ENCODE measurements at places on chromosomes 7 and 10.

DNA sequence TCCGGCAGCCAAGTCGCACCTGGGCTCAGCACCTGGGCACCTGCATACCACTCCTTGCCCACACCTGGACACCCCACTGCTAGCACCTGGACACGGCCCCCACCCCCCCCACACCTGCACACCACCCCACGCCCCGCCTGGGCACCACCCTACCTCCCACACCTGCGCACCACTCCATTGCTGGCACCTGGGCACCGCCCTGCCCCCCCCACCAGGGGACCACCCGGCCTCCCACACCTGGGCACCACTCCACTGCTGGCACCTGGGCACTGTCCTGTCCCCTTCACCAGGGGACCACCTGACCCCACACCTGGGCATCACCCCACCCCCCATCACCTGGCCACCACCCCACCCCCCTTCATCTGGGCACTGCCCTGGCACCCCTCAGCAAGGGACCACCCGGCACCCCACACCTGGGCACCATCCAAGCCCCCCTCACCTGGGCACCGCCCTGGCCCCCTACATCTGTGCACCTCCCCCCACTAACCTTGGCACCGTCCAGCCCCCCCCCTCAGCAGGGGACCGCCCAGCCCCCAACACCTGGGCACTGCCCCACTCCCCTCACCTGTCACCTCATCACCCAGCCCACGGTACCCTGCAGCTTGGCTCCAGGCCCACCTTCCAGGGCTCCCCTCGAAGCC, 33.8 kb upstream of the RNF32 start:
- no peak for DNase-seq

GRCh38 chr10:101745074-101745696, 30.7 kb downstream of the FGF8 start:
- DNase-seq = no peak

DNA sequence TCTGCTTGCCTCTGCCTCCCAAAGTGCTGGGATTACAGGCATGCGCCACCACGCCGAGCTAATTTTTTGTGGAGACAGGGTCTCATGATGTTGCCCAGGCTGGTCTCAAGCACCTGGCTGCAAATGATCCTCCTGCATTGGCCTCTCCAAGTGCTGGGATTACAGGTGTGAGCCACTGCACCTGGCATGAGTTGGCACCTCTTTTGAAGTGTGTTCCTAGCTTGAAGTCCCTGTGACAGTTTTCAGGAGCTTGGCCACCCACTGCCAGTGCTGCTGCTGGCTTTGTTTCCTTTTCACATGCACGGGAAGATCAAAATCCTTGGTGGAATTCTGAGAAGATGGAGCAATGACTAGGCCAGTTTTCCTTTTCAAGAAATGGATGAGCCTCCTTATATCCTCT, 126.3 kb downstream of the NRP1 start:
- no peak for DNase-seq

DNA sequence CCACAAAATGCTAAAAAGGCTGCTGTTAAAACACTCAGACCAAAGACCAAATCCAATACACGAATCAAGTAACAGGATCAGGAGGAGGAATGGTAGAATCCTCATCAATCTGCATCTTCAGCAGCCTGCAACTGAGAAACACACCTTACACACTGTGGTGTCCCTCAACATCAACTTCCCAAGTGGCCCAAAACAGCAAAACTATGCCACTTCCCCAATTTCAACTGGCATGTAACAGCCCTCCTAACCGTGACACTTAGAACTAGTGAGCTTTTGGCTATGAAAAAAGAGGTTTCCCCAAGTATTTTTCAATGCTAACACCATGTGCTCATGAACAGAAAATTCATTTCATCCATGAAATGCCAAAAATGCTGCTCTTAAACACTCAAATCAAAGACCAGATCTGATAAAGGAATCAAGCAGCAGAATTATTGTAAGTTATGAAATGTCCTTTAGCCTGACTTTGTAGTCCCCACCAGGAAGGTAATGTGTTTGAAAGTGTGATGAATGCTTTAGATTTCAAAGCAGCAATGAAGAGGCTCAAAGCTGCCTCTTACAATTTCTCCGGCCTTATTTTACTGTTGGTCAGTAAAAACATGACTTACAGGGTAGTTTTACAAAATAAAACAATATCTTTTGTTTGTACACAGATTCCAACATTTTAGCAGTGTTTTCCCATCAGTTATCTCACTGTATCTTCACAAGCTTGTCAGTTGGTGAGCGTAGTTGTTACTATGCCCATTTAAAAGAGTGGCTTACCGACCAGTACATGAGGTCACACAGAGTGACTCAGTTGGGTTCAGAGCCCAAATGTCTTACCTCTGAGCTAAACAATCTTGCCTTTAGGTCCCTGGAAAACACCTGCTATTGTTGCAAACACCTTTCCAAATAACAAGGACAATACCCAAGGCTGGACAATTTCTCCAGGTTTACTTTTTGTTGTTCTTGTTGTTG, 65.7 kb upstream of the ASAH2 start:
- no peak for DNase-seq

- no peak for DNase-seq
Measured at GRCh38 chr7:108190891-108191290, 60.7 kb upstream of the LAMB4 start.

DNA sequence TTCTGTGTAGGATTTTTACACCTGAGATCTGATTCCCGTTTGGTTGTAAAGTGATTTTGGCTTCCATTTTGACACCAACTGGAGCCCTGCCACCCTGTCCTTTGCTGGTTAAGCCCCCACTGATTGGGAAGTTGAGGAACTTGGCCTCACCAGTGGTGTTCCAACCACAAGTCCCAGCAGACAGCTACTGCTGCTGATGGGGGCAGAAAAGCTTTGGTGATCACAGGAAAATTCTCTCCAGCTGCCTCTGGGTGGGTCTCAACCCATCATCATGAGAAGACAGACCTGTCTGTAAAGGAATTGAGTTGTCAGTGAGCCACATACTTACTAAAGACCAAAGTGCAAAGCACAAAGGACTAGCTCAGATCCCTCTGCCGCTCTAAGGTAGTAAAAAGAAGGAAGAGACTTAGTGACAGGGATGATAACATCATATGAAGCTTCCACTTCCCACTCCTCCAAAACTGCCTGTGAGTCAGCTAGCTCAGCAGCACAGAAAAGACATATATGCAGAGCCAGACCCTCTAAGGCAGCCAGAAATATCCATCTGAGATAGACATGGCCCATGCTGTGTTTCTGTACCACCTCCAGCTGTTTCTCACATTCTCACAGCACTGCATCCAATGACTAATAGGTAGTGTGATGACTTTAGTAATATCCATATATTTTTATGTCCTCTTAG, 22.4 kb upstream of the LRRC17 start:
- no peak for DNase-seq

- no peak for DNase-seq
Measured at GRCh38 chr7:69412331-69413146, 185.7 kb upstream of the AUTS2 start.

DNA sequence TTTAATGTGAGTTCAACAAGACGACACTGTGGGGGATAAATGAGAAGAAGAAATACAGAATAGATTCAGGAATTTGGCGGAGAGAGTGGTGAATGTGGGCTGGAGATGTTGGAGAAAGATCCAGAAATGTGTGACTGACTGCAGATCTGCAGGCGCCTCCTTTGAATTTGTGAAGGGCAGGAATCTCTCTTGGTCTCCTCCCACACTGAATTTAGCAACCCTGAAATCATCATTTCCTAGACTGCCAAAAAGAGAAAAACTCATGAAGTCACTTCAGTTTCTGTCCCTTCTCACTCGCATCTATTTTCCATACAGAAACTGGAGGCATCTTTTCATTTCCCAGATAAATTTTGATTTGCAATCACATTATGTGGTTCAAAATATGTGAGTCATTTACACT, 128.7 kb downstream of the GNAI1 start:
- DNase-seq = no peak

- DNase-seq = no peak
Measured at GRCh38 chr7:121561717-121562116, 165.6 kb upstream of the FAM3C start.

DNA sequence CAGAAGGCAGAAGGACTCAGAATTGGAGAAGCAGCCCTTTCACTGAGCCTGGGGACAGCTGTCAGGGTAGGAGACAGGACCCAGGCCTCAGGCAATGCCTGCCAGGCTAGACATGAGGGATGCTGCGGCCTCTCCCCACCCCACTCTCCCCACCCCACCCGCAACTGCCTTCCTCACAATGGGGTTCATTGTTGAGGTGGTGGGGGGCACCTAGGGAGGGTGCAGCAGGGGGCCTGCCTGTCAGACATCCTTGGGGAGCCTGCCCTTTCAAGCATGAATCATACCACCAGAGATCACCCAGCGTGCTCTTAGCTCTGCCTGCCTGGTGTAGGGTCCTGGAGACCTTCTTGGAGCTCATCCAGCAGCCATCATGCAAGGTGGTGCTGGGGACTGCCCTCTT, at the start of gene C10orf62:
Gene C10orf62, plus strand, starts transcription at position 243 of the 400 bp plus-strand sequence. CDS start 177 bp downstream, outside the sequence.
- no peak for DNase-seq
